Stimulated activated CD4-positive, alpha-beta T cell treated with anti-CD3 and anti-CD28 coated beads, Interleukin-2, amount 100 ng/mL, for 24 hours (primary cell): ENCODE measurements at places on chromosomes 7 and 10.

- no peak for DNase-seq
These were observed 310.2 kb upstream of the LRRN3 start for GRCh38 chr7:110780712-110781111.

DNA sequence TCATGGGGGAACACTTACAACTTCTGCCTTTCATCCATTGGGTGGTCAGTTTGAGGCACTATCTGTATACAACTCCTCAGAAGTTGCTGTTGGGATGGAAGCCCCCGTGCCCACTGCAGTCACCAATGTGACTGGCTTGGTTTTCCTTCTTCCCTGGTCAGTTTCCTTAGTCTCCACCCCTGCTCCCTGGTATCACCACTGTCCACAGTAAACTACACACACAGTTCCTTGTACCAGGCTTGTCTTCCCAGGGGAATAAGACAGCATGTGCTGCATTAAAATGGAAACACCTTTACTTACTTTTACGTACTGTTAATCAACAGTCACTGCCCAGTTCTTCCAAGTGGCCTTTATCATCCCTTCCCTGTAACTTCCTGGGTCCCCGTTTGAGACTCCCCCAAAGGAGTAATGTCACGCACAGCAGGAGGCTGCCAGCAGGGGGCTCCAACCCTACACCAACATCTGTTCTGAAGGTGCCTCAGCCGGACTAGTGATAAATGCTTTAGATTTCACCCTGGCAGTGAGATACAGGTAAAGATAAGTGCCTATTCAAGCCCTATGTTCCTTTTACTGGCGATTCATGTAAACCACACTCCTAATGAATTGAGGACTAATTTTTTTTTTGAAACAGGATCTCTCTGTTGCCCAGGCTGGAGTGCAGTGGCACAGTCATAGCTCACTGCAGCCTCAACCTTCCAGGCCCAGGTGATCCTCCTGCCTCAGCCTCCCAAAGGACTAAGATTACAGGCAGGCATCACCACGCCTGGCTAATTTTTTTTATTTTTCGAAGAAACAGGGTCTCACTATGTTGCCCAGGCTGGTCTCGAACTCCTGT is 45.3 kb upstream of the PIK3AP1 start:
- peak; percentile 82 for DNase-seq

GRCh38 chr7:75772081-75773077 is at the start of gene CCL26:
Gene CCL26, minus strand, starts transcription at chr7:75772211. Its CDS starts 35 bp downstream, at chr7:75772176.
- DNase-seq = no peak

DNA sequence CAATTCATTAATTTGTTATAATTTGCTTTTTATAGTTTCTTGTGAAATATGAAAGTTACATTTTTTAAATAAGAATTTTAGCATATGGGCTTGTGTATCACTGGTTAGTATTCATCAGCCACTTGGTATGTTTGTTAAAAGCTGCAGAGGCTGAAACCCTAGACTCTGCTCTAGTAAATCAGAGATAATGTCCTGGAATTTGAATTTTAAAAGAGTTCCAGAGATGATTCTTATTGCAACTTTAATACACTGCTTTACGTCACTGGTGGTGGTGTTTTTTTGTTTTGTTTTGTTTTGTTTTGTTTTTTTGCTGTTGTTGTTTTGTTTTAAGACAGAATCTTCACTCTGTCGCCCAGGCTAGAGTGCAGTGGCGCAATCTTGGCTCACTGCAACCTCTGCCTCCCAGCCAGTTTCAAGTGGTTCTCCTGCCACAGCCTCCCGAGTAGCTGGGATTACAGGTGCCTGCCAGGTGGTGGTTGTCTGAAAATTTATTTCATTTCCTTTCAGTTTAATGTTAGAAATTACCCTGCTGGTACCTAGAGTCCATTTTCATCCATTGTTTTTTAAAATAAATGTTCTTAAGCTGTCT is 43.8 kb downstream of the PTPN12 start:
- no peak for DNase-seq

- no peak for DNase-seq
These were observed 403.2 kb downstream of the RPS24 start for GRCh38 chr10:78436706-78437406.

GRCh38 chr10:46175296-46175695 is 111.5 kb upstream of the ANTXRL start:
- no peak for DNase-seq

DNA sequence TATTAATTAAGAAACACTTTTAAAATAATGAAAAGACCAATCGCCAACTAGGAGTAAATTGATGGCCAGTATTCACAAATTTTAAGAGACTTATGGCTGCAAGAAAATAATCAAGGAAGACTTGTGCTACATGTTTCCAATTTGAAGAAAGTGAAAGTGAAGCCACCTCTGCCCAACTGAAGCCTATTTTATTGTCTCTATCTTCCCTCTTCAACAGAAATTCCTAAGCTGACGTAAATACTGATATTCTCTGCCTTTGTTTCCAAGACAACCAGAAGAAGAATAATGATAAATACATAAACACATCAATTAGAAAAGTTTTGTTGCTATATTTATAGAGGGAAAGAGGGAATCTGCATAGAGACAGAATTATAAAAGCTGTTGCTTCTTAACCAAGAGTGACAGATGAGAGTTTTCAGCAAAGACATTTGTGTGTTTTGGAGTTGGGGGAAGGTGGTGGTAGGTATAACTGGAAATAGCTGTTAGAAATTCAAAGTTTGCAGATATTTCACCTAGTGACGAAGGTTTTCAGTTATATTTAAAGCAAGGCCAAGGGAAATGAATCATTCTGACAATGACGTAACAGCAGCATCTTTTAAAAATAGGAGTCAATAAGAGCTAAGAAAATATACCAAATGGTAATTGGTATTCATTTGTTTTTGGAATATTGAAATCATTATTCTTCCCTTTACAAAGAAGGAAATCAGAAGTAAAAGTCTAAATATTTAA is 576.6 kb upstream of the SORCS1 start:
- no peak for DNase-seq

GRCh38 chr10:101615525-101616116 is 27.5 kb downstream of the DPCD start:
- no peak for DNase-seq

GRCh38 chr10:127216786-127217185 is 20.4 kb upstream of the INSYN2A start:
- DNase-seq = no peak

- no peak for DNase-seq
These were observed 46.4 kb upstream of the KMT2E start for GRCh38 chr7:104967595-104967994.

- no peak for DNase-seq
These were observed 93.9 kb upstream of the AGR3 start for GRCh38 chr7:16975712-16976111.

DNA sequence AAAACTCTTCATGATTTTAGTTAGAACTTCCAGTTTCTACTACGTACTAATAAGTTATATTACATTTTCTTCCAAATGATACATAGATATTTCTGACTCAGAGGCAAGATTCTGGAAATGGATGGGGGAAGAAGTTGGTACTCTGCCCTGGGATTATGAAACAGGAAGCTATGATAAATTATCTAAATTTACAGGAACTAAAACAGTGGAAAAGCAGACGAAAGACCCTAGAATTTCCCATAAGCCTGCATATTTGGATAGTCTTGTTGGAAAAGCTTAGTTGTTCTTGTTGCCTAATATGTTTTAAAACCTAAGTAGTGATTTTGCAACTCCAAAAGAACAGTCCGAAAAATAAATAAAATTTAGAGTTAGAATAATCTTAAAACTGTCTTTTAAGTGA is 21.8 kb downstream of the CFAP69 start:
- no peak for DNase-seq

- DNase-seq = no peak
These were observed 19.1 kb upstream of the ARMS2 start for GRCh38 chr10:122435212-122435827.
